ENCODE measurements at places on chromosomes 1 and 21. TPM values are rescaled to one million over a fixed set of nuclear protein-coding genes. Genes with fewer than 3 reads are reported as not detected.

CCDC185 gene
- not detected for polyA plus RNA-seq

DNA sequence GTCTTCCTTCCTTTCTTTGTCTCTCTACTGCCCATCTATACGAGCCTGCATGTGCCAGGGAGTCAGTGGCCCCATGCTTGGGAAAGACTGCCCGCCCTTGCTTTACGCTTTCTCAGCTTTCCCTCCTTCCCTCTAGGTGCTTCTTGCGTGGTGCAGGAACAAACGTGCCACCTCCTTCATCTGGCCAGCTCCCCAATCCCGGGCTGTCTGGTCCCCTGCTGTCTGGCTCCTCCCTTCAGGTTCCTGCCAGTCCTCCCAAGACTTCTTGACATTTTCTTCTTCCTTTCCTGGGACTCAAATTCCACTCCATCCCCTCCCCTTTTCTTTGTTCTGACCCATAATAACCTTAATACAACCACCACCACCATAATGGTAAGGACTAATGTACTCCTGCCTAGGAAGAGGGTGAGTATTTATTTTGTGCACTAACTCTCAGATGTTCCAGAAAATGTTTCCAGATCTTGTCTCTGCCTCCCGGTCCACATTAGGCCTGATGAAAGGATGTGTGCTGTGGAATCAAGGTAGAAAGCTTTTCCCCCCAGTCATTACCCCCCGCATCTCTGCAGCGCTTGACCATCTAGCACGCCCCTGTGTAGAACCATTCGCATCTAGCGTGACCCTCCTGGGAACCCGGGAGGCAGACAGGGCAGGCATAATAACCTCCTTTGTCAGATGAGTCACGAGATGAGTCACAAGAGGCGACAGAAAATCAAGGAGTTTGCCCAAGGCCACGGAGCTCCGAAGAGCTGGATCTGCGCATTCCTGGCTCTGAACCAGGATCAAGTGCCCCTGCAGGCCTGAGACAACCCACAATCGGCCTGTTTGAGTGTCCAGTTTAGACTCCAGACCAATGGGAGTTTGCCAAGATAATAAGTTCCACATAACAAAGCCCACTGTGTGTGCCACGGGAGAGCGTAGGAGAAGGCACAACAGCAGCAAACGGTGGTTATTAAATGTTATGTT, 60.1 kb upstream of the NEK2 start:
- DNase-seq: no peak

GRCh38 chr21:36117286-36117741, 17.6 kb upstream of the CBR3 start:
- no peak for DNase-seq

DNA sequence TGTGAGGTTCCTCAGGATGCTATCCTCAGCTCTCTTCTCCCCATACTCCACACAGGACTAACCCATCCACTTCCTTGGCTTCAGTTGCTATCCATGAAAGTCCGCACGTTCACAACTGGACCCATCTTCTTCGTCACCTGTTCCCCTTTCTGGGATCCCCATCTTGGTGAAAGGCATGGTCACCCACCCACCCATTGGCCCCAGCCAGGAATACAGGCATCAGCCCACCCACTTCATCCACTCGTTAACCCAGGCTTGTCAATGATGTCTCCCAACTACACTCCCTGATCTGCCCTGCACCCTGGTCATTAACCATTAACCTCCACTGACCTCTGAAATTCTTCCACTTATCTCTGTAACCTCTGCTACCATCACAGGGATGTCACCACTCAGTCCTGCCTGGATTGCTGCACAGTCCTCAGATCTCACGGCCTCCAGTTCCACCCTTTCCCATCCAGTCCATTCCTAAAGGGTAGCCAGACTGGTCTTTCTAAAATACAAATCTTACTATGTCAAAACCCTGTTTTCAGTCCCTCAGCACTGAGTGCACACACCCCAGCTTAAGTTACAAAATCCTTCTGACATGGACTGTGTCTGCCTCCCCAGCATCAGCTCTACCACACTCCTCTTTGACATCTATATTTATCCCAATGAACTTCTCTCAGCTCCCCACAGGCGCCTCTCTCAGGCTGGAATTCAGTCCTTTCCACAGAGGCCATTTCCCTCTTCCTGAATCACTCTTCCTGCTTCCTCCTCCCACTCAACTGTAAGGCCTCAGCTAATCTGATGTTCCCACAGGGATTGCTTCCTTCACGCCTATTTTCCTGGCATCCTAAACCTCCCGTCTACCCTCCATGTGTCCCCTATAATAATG, 10.4 kb downstream of the PGLYRP4 start:
- DNase-seq: no peak

DNA sequence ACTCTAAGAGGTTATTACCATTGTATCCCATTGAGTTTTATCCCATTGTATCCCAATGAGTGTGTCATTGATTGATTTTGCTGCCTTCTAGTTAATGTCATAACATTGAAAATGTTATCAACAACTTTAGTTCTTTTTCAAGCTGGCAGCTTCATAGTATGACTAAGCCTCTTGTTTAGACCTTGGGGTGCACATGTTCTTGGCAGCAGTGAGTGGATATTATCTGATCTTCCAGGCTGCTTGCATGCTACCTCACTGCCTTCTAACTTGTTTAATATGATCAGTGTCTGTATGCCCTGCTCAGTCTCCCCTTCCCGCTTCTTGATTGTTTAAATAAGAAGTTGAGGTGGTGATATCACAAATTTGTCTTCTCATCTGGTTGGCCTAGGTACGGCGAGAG, 24.6 kb downstream of the NTPCR start:
- DNase-seq: no peak
